CD4-positive, alpha-beta T cell treated with Interleukin-10 for 1 hour (primary cell): ENCODE measurements at places on chromosomes 4 and X.

DNA sequence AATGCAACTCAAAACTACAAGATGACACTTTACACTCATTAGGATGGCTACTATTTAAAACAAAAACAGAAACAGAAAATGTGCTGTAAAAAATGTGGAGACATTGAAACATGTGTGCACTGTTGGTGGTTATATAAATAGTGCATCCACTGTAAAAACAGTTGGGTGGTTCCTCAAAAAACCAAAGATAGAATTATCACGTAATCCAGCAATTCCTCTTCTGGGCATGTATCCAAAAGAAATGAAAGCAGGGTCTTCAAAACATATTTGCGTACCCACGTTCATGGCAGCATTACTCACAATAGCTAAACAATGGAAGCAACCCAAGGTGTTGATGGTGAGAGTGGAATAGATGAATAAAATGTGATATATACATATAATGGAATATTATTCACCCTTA, 967.2 kb downstream of the TRAM1L1 start:
- DNase-seq, result no peak

DNA sequence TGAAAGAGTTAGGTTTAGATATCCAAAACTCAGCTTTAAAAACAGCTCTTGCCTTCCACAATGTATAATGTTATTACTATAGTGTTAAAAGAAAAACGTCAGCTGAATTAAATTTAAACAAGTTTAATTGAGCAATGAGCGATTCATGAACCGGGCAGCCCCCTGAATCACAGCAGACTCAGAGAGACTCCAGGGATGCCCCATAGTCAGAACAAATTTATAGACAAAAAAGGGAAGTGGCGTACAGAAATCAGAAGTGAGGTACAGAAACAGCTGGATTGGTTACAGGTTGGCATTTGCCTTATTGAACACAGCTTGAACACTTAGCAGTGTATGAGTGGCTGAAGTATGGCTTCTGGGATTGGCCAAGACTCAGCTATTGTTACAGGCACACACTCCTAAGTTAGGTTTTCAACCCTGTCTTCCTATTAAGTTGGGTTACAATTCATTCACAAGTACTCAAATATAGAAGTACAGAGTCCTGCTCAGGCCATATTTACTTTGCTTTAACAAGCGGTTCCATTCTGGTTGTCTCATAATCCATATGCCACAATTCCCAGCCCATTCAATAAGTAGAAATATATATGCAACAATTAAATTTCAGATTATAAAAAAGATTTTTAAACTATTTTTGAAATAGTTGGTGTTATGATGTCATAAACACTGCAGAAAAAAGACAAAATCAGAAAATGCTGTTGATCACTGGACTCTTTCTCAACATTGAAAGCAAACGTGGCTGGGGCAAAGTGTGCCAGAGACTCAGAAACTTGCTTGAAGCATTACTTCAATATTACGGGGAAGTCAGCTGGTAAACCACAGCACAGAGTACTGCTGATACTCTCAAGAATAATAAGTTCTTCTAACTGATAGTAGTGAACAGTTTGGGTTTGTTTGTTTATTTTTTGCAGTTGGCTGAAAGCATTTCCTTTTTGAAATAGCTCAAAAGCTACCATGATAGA, 459.7 kb downstream of the RAB28 start:
- DNase-seq, result no peak

GRCh38 chrX:72054779-72055489, 76.8 kb downstream of the RTL5 start:
- no peak for DNase-seq

DNA sequence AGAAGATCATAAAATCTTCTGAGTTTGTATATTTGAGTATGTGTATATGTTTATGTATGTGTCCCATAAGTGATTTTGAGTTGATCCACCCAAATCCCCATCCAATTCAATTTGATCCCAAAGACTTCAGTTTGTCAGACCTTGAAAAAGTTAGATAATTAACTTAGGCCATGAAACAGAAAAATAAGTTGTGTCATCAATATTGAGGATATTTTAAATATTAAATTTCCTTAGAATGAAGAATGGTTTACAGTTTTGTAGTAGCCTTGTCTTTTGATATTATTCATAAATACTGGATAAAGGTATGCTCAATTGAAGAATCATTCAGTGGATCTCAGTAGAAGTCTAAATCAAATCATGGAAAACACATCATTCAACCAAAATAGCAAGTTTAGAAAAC, 864.4 kb upstream of the INTU start:
- DNase-seq, result no peak

DNA sequence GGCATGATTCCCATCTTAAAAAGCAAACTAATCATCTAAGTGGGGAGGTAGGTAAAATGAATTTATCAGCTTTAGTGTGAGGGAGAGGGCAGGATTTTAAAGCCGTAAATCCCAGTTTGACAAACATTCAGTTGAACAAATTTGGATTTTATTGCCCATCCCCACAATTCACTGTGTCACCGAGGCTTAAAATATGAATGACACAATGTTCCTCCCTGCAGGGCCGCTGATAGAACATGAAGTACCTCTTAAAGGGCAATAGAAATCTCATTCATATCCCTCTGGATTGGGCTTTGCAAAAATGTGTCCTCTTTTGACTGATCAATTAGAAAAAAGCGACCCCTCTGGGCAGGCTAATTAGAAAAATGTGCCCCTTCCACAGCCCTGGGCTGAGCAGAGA, 45.5 kb upstream of the SMAD1 start:
- DNase-seq, result no peak

GRCh38 chrX:149275836-149276235, 229.3 kb downstream of the IDS start:
- DNase-seq, result no peak

GRCh38 chr4:98625399-98625798, 33.0 kb downstream of the TSPAN5 start:
- DNase-seq, result no peak

DNA sequence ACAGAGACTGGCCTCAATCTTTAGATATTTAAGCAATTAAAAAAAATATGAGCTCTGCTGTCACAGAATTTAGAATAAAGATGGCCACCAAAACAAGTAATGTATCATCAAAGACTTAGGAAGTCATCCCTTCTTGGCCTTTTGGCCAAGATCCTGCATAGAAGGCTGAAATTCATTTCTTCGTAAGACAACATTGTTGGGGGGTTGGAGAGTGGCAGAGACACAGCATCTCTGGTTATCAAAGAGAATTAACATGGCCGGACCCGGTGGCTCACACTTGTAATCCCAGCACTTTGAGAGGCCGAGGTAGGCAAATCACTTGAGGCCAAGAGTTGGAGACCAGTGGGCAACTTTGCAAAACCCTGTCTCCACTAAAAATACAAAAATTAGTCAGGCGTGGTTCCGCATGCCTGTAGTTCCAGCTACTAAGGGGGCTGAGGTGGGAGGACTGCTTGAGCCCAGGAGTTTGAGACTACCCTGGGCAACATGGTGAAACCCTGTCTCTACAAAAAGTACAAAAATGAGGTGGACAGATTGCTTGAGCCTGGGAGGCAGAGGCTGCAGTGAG, 4.0 kb downstream of the PPM1K start:
- no peak for DNase-seq

DNA sequence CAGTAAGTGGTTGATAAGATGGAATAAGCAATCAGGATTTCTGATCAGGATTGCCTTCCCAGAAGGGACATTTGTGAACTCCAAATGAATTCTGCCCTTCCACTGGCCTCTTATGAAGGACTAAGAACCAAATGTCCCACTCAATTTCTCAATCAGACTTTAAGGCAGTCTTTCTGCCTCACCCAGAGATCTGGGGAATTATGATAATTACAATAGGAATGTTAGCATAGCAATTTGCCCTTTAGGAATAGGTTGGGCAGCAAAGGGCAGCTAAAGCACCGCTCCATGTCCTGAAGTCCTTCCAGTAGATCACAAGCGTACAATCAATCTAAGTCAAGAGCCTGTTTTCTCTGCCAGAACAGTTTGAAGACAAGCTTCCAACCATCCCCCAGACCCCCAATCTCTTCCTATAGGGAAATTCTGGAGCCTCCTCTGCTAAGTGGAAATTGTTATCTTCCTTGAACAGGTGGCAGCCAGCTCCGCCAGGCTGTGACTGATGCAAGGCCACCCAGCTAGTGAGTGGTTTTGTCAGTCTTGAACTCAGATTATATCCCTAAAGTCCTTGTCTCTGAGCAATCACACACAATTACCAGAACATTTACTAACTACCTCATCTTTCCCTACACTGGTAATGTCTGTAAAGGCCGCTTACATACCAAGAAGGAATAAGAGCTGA, 18.6 kb downstream of the NKX3-2 start:
- DNase-seq, result no peak

- DNase-seq, result no peak
Measured at GRCh38 chr4:139028191-139028661, 12.6 kb downstream of the NOCT start.

DNA sequence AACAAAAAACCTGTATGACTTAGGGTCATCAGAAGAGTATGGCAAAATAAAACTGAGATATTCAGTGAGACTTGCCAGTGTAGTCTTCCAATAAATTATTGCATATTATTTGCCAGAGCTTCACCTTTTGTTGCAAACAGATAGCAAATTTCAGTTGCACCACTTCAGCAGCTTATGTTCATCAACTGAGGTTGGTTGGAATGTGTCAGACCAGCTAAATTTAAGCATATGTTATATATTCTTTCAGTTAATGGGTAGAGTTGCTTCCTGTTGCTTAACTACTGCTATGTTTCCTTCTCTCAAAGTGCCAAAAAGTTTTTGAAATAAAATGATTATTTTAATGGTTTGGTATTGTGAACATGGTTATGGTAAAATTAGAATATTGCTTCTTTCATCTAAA, 61.5 kb downstream of the GALNT7 start:
- DNase-seq, result no peak

- no peak for DNase-seq
Measured at GRCh38 chr4:102593147-102593546, 92.0 kb downstream of the NFKB1 start.

GRCh38 chr4:8547912-8548730, 32.1 kb upstream of the GPR78 start:
- no peak for DNase-seq

- DNase-seq, result no peak
Measured at GRCh38 chrX:73766431-73766795, 203.4 kb downstream of the CHIC1 start.

DNA sequence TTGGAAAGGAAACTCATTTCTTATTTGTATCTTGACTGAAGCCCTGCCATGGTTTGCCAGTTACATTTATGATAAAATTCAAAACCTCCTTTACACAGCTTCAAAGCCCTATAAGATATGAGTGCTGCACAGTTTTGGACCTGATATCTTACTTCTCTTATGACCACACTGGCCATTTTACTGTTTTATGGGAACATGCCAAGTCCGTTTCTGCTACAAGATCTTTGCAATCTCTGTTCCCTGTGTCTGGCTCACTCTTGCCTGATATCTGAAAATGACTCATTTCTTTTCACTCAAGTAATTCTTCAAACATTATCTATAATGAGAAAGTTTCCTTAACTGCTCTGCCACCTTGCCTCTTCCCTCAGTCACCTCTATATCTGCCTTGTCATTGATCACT, 247.3 kb downstream of the SPOCK3 start:
- DNase-seq, result no peak

DNA sequence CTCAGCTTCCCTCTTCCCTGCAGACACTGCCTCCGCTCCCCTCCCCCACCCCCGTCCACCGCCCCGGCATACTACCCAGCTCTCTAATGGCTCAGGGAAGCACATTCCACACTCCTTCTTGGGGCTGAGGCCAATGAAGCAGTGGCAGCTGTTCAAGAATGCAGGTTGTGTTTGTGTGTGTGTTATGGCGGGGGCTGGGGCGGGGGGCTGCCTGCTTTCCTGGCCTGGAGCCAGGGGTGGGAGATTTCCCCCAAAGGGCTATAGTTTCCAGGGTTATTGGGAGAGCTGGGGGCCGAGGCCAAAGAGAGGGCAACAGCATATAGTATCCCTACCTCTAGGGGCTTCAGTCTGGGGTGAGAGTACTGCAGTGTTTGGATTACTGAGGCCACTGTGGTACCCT, 149.4 kb downstream of the EFNB1 start:
- DNase-seq, result no peak

DNA sequence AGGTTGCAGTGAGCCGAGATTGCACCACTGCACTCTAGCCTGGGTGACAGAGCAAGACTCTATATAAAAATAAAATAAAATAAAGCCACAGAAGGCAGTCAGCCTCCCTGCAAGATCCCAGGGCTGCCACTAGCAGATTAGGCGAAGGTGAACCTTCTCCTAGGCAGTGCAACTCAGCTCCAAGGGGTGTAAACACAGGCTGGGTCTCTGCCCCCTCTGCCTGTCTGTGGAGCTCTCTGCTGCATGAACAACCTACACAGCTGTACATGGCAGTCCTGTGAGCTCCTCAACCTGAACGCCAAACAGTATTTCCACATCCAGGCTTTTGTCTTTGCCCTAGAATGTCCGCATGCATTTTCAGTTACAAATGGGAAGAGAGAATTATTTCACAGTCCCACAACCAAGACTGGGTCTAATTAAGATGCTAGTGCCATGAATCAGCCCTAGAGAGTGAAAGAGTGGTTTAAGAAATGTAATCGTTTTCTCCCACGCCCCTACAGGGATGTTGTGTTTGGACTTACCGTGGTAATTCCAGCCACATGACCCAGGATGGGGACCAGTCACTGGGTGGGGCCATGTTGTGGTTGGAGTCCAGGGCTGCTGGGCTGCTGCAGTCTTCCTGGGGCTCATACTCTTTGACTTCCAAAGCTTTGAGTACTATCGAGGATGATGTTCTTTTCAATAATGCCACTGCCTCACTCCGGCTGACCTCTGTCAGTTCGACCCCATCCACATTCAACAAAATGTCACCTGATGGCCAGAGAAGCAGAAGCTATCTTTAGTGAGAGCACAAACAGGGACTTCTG, 99.0 kb downstream of the FIP1L1 start:
- DNase-seq, result no peak

- DNase-seq, result no peak
Measured at GRCh38 chr4:25783126-25783525, 79.7 kb downstream of the SEL1L3 start.

DNA sequence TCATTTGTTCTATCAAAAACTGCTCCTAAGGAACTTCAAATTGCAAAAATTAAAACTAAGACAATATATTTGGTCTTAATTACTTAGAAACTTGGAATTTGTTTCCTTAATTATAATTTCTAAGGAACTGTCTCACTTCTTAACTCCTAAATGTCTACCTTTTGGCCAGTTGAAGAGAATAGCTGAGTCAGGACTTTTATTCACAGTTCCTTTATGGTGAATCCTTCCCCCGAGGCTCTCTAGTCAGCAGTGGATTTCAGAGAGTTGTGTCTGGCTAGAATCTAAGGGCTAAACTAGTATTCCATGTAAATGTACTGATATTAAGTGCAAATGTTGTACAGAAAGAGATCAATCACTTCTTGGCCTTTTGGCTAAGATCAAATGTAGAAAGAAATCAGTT, 69.3 kb downstream of the AMMECR1 start:
- DNase-seq, result no peak

DNA sequence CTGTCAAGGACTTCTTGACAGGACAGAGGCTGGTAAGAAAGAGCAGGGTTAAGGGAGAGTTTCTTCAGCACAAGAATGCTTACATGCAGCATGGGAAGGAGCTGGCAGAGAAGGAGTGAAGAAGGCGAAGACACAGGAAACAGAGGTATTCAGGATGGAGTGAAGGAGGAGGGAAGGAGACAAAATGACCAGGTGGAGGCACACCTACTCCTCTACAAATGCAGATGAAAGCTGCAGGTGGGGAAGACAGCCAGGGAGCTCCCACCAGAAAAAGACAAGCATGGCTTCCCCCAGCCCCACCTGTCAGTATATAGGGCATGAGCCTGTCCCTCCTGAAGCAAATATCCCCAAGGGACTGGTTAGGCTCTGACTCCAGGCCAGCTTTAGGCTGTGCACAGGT, 29.6 kb upstream of the NKRF start:
- DNase-seq, result no peak

- no peak for DNase-seq
Measured at GRCh38 chrX:83022020-83022419, 486.1 kb upstream of the POU3F4 start.
